ENCODE measurements at places on chromosomes 12 and 14.

DNA sequence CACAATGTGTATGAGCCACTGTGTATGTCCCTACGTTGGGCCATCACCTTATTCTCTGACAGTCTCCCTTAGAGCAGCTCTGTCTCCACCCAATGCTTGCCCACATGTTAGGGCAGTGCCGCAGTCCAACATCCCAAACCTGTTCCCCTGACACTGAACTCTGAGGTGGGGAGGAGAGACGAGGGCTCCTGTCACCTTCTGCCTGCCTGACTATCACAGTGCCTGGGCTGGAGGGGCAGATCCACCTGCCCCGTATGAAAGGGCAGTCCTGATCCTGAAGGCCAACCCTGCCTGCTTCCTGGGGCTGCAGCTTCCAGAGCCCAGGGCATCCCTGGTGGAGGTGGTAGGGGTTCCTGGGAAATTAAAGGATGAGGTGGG is 2.2 kb downstream of the TGM1 start:
- DNase-seq: no peak

DNA sequence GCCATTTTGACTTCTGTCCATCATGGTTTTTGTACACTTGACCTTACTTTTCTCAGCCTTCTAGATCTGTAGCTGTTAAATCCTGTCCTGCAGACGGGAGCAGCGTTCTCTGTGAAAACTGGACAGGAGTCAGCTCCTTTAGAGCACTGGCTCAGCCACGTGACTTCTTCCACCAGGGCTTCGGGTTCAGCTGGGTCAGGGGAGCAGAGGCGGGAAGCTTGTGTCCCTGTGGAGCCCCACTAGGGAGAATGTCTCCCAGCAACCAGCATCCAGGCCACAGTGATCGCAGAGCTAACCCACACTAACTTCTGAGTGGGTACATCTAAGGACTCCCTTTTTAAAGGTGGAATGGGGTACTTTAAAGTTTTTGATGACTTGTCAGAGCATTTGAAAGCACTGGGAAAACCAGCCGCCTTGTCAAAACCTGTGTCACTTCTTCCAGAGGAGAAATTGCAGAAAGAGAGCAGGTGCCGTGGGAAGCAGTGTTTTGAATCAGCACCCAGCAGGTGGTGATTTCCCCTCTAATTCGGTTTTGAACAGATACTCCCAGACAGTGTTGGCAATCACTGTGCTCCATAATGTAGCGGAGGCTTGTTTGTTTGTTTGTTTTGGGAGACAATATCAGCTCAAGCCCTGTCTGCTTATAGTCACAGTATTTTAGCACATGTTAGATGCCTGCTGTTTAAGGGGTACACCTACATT is 17.9 kb downstream of the DERA start:
- no peak for DNase-seq

DNA sequence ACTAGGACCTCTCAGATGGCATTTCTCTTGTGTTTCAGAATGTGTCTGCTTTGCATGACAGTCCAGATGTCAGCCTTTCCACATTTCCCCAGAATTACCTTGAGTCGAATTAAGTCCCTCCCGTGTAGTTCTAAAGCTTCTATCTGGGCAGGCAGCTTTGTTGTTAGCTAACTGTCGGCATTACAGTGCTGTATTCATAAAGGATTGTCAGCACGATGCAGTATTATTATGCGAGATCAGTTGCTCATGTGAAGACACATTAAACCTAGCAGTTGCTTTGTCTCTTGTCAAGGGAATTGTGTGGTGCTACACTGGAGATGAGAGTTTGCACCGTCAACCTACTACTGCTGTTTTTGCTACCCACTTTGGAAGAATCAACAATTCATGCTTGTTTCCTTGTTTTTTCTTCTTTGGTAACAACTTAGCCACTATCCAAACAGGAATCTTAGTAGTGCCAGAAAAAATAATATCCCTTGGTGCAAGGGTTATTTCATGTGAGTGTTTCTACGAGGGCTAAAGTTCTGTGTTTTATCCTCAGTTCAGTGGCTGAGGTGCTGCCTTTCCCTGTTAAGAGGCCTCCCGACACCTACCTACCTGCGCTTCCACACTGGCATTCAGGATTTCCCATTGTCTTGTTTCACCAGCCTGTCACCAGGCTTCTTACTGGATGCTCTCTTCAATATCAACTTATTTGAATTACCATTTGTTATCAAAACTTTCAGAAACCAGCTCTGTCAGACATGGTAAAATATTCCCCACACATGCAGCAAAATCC is 297.9 kb upstream of the G2E3 start:
- no peak for DNase-seq

- no peak for DNase-seq
These were observed at the start of gene KRT79 for GRCh38 chr12:52833922-52834726. TSS of gene KRT79 (minus strand) at chr12:52834311. CDS start at chr12:52834260, 51 bp downstream.

- no peak for DNase-seq
These were observed 88.2 kb downstream of the DUSP16 start for GRCh38 chr12:12474471-12474928.

GRCh38 chr12:63457428-63457827 is 210.9 kb downstream of the DPY19L2 start:
- DNase-seq: no peak

- no peak for DNase-seq
These were observed 52.1 kb upstream of the DCD start for GRCh38 chr12:54700301-54700700.

DNA sequence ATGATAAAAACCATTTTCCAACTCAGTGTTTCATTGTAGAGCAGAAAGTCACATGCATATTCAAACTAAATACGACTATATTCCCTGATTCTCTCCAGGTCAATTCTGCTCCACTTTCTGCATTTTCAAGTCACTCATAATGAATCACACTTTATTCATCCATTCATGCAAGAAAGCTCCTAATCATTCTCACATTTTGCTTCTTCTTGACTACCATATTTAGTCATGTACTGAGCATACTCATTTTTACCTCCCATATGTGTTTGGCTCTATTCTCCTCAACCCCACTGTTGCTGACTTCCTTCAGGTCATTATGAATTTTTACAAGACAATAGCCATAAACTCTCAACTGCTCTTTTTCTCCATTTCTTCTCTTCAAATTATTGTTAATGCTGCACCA is 43.4 kb upstream of the PIK3C2G start:
- DNase-seq: no peak

DNA sequence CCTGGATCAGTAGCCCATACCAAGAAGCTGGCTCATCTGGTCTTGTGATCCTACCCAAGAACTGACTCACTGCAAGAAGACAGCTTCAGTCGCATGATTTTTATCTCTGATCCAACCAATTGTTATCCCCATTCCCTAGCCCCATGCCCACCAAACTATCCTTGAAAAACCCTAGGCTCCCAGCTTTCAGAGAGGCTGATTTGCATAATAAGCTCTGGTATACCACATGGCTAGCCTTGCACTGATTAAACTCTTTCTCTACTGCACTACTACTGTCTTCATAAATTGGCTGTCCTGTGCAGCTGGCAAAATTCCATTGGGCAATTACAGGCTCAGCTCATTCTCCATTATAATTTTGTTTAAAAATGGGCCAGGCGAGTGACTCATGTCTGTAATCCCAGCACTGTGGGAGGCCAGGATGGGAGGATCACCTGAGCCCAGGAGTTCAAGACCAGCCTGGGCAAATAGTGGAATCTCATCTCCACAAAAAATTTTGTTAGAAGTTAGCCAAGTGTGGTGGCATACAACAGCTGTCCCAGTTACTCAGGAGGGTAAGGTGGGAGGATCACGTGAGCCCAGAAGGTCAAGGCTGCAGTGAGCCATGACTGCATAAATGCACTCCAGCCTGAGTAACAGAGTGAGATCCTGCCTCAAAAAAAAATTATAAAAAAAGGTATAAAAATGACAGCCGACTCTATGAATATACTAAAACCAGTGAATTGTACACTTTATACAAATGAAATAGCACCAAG is 76.7 kb upstream of the EIF5 start:
- no peak for DNase-seq

DNA sequence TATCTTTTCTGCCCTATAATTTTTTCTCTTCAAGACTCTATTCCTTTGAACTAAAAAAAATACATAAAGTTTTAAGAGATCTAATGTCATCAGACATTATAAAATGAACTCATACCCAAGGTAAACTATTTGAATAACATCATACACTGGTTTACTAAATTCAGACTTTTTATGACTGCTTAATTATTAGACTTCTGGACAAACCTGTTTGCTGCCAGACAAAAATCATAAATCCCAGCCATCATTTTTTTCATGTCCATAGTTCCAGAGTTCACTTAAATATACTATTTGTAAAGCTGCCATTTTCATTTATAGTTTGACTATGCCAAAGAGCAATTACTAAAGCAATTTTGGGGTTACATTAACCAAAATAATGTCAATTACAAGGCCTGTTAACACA is 34.0 kb downstream of the USP44 start:
- DNase-seq: no peak

DNA sequence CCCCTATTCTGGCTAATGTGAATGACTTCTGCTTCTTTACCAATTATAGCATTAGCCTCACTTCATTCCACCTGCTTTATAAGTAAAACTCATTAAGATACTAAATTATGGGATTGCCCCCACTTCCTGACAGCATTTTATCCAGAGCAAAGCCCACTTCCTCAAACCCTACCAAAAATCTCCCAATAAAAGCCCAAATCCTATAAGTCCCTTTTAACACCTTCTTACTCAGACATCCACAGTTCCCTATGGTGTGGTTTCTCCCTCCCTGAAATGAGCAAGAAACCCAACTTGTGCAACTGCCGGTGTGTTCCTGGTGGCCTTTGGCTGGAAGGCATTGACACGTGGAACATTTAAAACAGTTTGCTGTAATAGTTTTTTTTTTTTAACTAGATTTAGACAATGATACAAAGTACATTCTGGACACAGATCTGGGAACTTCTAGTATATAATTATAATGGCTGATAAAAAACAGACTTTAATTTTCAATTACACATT is 53.1 kb downstream of the BRMS1L start:
- DNase-seq: no peak

GRCh38 chr14:73344319-73344718 is 107.0 kb downstream of the PAPLN start:
- no peak for DNase-seq

DNA sequence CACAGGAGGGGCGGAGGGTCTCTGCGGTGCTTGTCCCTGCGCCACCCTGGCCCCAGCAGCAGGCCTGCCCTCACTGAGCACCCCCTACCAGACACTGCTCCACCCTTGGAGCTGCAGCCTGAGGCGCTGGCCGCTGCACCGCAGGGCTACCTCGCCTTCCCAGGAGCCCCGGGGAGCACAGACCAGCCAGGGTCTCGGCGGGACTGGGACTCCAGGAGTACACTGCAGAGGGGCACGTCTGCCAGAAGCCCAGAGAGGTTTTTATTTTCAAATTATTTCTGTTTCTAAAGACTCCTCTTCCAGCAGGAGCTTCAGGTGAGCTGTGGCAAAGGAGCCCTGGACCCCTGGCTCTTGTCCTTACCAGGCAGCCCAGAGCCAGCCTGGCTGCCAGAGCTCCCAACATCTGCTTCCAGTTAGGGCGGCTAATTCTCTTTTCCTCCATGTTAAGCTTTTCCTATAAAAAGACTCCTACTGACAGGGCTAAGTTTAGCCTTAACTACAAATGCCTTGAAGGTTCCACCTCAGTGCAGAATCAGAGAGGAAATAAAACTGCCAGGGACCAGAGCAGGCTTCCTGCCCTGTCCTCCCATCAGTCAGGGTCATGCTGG is 26.4 kb downstream of the DEGS2 start:
- no peak for DNase-seq
